Hepatocyte (in vitro differentiated cells): ENCODE measurements at places on chromosomes 16 and 17.
A peak's percentile ranks its signal among the peaks of the same experiment; 100 is the strongest.

- no peak for DNase-seq
Observed at GRCh38 chr16:49055824-49056545, 225.7 kb downstream of the CBLN1 start.

GRCh38 chr16:4060009-4060408 is 56.2 kb downstream of the ADCY9 start:
- DNase-seq = no peak

- DNase-seq = no peak
Observed at GRCh38 chr17:48513097-48513496, 17.7 kb downstream of the HOXB1 start.

- no peak for DNase-seq
Observed at GRCh38 chr16:11501632-11502031, 85.1 kb downstream of the LITAF start.

DNA sequence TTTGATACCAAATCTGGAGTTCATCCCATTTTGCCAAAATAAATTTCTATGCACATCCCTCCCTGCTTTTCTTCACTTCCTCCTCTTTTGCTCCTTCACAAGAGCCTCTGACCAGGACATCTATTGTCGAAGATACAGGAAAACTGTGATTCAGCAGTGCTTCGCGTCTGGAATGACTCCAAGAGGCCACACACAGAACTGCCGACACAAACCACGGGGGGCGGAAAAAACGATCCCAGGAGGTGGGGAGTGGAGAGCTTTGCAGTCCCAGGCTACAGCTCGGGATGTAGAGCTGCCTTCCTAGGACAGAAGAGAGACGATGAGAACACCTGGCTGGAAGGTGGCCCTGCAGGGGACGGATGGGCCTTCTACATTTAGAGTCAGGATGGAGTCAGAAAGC is 102.8 kb downstream of the XYLT1 start:
- peak; percentile 47 for DNase-seq
